ENCODE measurements at places on chromosomes 4 and X.

DNA sequence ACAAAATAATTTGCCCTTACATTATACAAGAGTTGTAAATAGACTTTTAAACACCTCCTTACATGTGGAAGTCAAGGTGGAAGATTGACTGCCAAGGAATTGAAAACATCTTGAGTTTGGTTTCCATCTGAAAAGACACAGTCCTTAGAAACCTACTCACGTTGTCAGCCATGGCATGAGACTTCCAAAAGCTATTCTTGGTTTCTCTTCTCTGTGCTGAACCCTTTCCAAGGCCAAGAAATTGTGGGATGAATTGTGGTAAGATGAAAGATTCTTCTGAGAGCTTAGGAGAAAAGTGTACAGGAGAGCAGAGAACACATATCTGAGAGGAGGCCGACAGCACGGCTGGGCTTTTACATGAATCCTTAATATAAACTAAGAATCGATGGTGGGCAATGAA lies 370.0 kb downstream of the FBXW7 start:
- DNase-seq = no peak

GRCh38 chrX:24702362-24703184 lies 8.9 kb downstream of the POLA1 start:
- no peak for DNase-seq

- DNase-seq = no peak
Observed at GRCh38 chrX:7168371-7168770, 20.4 kb upstream of the PUDP start.

DNA sequence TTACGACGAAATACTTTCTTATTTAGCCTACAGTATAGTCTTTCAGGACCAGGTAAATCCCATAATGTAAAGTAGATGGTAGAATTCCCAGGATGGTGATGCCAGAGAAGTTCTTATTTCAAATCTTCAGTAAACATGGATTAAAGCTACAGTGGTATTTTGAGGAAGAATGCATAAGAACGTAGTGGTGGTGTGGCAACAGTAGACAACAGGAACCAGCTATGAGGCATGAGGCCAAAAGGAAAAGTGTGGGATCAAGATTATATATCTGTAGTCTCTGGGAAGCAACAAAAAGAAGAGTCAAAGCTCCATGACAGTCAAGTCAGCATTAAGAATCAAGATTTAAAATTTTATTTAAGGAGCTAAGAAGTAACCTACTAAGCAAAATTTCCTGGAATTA lies 60.2 kb downstream of the METTL14 start:
- DNase-seq = no peak

DNA sequence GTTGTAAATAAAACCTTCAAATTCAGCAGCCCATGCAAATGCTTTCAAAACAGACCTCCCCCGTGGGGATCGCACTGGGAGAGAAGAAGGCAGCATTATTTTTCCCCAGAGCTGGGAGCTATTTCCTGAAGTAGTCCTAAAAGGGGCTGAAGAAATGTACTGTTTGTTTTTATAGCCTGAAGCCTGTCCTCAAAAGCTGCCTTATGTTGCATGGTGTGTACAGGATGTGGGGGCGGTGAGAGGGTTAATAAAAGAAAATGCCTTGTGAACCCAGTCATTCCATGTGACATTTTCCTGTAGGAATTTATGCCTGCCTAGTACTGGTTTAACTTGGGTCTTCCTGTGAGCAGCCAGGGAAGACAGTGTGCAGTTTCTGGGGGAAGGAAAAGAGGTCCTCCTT lies 144.1 kb downstream of the SOWAHB start:
- DNase-seq = no peak

DNA sequence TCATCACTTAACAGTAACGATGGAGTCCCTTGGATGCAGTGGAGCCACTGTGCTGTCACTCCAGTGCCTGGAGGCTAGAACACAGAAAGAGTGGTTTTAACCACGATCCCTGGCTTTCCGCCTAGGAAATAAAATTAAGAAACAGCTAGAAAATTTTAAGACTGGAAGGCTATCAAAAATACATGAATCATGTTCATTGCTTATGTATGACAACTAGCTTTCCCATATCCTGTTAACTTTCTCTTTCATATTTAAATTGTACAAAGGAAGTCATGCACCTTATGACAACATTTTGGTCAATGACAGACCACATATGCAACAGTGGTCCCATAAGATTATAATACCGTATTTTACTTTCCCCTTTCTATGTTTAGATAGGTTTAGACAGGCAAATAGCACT lies 115.1 kb downstream of the GALNTL6 start:
- no peak for DNase-seq

- DNase-seq = no peak
Observed at GRCh38 chr4:15653864-15654592, 1.1 kb downstream of the FBXL5 start.

- no peak for DNase-seq
Observed at GRCh38 chr4:157898836-157899605, 273.8 kb downstream of the GASK1B start.
